SW 1271 (cell line): ENCODE measurements at places on chromosomes 13 and 19.

DNA sequence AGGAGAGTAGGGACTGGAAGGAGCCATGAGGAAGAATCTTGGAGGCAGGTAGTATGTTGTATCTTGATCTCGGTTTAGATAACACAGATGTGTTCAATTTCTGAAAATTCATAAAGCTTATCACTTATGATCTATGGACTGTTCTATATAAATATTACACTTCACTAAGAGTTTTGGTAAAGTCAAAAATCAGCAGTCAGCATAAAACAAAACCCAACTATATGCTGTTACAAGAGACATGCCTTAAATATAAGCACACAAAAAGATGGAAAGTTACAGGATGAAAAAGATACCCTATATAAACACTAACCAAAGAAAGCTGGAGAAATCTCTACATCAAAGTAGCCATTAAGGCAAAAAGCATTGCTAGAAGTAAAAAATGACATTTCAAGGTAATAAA, 4.5 kb upstream of the KASH5 start:
- DNase-seq = no peak

DNA sequence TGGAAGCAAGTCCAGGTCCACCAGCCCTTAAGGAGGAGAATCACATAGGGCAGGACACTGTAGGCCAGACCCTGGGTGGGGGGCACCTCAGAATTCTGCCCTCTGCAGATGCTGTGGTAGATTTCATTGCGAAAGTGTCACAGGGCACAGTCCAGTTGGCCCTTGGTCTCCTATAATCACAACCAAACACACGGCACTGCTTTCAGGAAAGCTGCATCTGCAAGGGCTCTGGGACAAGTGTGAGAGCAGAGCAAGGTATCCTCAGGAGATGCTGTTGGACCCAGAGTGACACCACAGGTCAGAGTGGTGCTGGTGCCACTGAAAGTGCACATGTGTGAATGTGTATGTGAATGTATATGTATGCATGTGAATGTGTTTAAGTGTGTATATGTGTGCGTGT, 88.6 kb upstream of the MBNL2 start:
- no peak for DNase-seq

GRCh38 chr19:56476093-56476492, 1.1 kb downstream of the ZNF667 start:
- no peak for DNase-seq

DNA sequence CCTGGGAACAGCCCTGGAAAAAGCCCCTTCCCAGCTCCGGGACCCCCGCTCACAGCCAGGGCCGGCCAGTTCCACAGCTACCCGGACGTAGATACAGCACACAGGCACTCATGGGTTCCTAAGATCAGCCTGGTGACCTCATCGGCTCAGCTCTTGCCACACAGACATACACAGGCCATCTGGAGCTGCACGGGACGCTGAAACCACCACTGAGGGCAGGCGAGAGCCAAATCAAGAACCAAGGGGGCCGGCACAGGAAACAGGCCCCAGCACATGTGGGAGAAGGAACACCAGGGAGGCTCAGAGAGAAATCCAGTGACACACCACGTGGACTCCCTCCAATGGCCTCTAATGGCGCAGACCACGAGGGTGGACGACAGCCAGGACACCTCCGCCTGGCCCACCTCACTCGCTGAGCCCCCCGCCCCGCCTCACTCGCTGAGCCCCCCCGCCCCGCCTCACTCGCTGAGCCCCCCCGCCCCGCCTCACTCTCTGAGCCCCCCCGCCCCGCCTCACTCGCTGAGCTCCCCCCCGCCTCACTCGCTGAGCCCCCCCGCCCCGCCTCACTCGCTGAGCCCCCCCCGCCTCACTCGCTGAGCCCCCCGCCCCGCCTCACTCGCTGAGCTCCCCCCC, 69.7 kb upstream of the C13orf46 start:
- no peak for DNase-seq

GRCh38 chr19:6768236-6768785, 1.1 kb upstream of the SH2D3A start:
- no peak for DNase-seq

DNA sequence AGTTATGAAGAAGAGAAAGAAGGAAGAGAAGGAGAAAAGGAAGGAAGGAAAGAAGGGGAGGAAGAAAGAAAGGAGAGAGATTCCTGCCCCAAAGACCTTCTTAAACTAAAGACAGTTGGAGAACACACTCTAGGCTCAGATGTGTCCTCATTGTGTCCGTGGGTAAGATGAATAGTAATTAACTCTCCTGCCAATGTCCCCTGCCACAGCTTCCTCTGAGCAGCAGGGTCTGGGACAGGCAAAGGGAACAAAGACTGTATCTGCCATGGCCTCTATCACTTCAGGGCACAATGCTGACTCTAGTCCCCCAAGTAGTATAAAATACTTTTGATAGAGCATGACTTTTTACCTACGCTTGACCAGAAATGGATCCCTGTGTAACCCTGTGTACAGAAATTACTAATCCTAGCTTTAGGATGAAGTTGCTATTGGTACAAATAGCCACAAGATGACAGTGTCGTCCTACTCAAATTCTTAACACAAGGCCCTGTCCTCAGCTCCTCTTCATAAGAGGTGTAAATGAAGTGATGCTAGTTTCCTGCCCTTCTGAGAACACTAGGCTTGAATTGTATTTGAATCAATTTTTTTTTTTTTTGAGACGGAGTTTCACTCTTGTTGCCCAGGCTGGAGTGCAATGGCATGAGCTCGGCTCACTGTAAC, 186.2 kb upstream of the GPR12 start:
- peak; percentile 71 for DNase-seq

- DNase-seq = no peak
Observed at GRCh38 chr13:31105856-31106255, 55.8 kb downstream of the HSPH1 start.

DNA sequence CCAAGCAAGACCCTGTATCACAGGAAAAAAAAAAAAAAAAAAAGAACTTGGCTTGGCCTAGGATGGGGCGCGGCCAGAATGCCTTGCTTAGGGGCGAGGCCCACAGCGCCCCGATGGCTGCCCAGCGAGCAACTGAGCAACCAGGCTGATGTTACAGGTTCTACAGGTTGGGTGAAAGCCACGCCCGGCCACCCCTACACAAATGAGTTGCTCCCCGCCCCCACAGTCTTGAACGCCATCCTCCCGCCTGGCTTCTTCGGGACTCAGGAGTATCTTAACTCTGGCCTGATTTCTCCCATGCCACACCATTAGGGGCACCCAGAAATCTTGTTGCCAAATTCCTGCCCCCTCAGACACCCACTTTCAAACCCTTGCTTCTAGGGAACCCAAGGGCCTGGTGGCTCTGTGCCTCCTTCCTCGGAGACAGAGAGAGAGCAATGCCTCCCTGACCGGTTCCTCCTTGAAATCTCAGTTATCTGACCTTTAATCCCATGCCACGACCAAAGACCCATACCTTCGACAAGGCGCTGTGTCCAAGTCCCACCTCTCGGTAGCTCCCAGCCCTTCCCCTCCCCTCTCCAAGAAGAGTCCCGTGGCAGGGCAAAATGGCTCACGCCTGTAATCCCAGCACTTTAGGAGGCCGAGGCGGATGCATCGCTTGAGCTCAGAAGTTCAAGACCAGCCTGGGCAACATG, 1.1 kb upstream of the CBLC start:
- no peak for DNase-seq

GRCh38 chr13:95541308-95541707, 11.2 kb upstream of the CLDN10 start:
- no peak for DNase-seq

DNA sequence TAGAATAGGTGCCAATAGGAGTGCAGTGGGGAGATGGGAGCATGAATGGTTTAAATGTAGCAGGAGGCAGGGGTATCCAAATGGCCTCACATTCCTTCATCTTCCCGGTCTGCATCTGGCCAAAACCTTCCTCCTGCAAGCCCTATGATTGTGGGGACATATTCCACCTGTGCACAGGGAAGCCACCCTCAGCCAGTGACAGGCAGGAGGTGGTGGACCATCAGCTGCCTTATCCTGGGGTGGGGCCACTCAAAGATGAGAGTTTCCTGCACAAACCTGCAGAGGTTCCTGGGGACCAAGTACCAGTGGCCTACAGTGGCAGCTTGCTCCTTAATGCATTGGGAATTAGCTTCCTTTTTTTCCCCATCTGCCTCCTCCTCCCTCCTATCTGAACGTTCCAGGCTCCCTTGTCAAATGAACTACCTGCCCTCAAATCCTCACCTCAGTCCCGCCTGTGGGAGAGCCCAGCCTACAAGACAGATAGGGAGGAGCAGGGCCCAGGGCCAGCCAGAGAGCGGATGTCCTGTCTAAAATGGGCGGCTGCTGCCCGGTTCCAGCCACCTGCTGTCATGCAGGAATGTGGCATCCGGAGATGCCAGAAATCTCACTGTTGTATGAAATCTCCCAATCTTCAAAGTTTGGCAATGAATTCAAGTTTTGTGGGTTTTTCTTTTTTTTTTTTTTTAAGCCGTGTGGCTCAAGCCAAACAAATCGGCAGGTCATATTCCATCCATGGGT, 85.0 kb downstream of the TSHZ3 start:
- DNase-seq = no peak

- peak; percentile 7 for DNase-seq
Observed at GRCh38 chr19:47776568-47776967, 1.9 kb upstream of the SELENOW start.

DNA sequence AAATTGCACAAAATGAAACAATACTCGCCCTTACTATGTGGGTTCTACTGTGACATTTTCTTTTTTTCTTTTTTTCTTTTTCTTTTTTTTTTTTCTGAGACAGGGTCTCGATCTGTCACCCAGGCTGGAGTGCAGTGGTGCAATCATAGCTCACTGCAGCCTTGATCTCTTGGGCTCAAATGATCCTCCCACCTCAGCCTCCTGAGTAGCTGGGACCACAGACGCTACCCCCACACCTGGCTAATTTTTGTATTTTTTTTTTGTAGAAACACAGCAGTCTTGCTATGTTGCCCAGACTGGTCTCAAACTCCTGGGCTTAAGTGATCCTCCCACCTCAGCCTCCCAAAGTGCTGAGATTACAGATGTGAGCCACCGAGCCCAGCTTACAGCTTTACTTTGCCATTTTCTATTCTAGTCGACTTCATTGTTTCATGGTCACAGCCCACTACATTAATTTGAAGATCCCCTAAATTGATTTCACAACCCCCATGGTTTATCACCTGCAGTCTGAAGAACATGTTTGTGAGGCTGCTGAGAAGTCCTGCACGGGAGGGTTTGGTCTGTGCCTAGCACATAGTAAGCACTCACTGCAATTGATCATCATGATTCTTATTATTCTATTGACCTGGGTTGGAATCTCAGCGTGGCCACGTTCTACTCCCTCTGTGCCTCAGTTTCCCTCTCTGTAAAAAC, 3.8 kb downstream of the BCL3 start:
- DNase-seq = no peak

GRCh38 chr13:74316547-74316946, 182.3 kb upstream of the KLF12 start:
- DNase-seq = no peak

DNA sequence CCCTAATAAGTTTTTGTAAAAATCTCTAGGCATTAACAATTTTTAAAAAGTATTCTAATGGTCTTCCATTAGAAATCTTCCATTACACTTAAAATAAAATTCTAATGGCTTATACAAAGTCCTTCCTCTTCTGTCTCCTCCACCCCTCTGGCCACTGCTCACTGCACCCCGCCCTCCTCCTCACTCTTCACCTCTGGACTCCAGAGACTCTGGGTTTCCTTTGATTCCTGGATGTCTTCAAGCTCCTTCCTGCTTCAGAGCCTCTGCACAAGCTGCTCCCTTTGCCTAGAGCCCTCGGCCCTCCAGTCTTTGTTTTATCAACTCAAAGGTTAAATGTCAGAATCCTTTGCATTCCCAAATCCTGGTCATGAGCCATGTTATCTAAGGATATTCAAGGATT, 20.8 kb downstream of the TNFSF14 start:
- no peak for DNase-seq

GRCh38 chr13:101977475-101977874, 424.4 kb downstream of the FGF14 start:
- no peak for DNase-seq

DNA sequence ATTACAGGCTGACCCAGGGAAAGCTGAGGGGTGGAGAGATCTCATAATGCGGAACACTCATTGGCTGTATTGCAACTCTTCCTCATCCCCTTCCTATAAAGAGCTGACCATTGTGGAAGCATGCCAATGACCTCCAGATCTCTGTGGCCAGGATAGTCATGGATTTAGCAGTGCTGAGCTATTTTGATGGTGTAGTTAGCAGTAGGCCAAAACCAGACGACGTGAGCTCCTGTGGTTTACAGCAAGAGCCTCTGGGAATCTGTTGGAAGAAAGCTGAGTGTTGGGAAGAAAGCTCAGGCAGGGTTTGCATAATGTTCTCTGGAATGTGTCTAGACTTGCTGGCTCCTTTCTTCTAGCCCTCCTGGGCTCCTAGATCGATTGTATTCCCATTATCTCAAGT, 187.5 kb upstream of the GPC6 start:
- DNase-seq = no peak

DNA sequence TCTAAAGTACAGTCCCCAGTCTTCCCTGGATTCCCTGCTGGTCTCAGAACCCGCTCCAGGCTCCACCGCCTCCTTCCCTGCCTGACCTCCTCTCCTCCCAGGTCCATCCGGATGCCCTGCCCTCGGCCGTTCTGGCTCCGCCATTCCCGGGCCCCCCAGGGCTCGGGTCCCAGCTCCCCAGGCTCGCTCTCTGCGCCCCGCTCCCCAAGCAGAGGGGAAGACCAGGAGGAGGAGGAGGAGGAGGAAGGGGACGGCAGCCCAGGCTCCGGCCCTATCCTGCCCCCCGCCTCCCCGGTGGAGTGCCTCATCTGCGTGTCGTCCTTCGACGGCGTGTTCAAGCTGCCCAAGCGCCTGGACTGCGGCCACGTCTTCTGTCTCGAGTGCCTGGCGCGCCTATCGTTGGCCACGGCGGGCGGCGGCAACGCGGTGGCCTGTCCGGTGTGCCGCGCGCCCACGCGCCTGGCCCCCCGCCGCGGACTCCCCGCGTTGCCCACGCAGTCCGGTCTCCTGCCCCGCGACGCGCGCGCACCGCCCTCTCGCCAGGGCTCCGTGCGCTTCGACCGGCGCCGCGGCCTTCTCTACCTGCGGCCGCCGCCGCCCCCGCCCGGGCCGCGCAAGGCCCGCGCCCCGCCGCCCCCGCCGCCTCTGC, 647 bp downstream of the RNF225 start:
- no peak for DNase-seq

GRCh38 chr19:19352823-19353222, 32.2 kb downstream of the MAU2 start:
- no peak for DNase-seq

- no peak for DNase-seq
Observed at GRCh38 chr19:958967-959855, 24.9 kb upstream of the WDR18 start.

- DNase-seq = no peak
Observed at GRCh38 chr13:83197316-83197715, 685.0 kb downstream of the SLITRK1 start.

- DNase-seq = no peak
Observed at GRCh38 chr13:50419331-50419865, 404.2 kb downstream of the KCNRG start.

GRCh38 chr19:50043967-50044366, 18.2 kb downstream of the ZNF473 start:
- no peak for DNase-seq
